Germinal center (tissue), 1 donor: ENCODE measurements at places on chromosomes 3 and 15.

GRCh38 chr3:101859882-101860448, 10.7 kb downstream of the NFKBIZ start:
- no peak for DNase-seq

- DNase-seq = no peak
Measured at GRCh38 chr3:62246094-62246493, 127.3 kb downstream of the FEZF2 start.

GRCh38 chr3:188867691-188868265, 304.0 kb upstream of the TPRG1 start:
- no peak for DNase-seq

GRCh38 chr3:148513096-148513543, 184.6 kb upstream of the AGTR1 start:
- DNase-seq = no peak

DNA sequence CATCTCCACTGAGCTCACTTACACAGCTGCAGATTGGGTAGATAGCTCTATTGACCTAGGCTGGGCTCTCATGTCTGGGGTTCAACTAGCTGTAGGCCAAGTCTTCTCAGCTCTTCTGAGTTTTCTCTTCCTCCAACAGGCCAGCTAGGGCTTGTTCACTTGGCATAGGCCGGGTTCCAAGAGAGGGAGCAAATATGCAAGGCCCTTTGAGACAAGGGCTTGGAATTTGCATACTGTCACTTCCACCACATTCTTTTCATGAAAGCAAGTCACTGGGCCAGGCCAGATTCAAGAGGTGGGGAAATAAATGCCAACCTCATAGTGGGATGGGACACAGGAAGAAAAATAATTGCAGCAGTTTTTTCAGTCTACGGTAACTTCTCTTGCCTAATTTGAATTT, 25.2 kb downstream of the PIGB start:
- DNase-seq = no peak

DNA sequence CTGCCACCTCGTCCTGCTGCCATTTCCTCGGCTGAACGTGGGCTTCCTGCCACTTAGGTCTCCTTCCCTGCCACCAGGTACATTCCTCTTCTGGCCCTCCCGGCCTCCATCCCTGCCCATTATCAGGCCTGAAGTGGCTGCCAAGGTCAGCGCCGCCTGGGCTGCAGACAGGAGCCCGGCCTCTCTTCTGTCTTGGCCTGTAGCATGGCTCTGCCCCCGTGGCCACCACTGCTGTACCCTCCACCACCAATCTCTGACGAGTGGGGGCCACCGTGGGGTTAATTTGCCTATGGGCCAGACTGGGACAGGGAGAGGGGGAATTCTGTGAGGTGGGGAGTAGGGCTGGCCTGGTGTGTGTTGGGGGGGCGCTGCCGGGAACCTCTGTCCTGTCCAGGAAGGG, 2.0 kb upstream of the BAHD1 start:
- no peak for DNase-seq

- no peak for DNase-seq
Measured at GRCh38 chr3:48993834-48994233, 3.8 kb downstream of the P4HTM start.

GRCh38 chr3:49428752-49429080, 408 bp downstream of the NICN1 start:
- no peak for DNase-seq

DNA sequence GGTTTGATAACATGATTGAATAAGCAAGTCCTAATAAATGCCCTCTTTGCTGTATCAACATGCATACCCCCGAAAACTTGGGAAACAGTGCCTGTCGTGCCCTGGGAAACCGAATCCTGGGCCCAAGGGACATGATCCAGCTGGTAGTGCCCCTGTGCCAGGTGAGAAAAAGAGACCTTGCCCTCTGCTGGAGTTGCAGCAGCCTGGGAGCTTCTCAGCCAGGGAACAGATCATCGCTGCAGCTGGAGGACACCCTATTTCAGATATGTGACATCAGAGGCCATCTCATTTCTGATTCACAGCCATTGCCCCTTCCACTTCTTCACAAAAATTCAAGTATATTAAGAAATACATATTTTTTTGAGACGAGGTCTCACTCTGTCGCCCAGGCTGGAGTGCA, 32.3 kb downstream of the STOML1 start:
- no peak for DNase-seq

- no peak for DNase-seq
Measured at GRCh38 chr3:172189213-172189612, 149.8 kb downstream of the FNDC3B start.

DNA sequence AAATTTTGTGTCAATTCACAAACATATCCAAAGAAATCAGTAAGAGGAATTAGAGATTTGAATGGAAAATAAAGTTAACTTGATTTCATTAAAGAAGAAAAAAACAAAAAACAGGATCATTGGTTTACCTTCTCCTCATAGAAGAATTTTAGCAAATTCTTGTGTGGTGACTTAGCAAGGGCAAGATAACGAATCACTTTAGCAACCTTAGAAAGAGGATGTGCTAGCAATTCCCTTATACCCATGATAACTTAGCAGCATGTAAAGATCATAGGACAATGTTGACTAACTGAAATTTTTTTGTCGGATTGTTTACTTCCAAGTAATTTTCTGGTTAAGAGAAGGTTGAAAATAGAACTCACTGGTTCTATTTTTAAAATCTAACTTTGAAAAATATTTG, 609.3 kb downstream of the GBE1 start:
- no peak for DNase-seq

DNA sequence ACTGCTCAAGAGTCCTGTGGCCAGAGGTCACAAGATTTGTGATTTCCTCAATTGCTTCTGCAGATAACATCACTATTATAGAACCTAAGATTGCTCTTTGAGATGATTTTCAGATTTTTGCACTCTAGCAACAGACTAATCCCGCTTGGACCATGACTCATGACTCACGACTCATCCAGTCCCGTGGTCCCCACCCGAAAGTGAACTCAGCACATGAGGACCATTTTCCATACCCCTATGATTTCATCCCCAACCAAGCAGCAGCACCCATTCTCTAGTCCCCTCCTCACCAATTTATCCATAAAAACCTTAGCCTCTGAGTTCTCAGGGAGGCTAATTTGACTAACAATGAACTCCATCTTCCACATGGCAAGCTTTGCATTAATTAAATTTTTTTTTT, 106.3 kb upstream of the ALCAM start:
- DNase-seq = no peak

DNA sequence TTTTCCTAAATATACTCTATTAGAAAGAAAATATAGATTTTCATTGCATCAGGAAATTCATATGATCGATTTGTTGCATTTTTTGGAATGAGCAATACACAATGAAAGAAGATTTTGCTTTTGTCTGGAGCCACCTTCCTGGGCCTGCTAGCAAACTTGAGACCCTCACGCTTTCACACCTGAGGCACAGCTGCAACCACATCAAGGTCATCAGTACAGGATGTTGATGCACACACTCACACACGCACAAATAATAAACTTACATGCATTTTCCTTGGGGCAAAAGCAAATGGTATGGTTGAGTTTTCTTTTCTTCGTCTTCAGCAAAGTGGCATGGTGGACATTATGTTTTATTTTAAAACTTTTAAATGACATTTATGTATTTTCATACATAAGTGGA, 64.8 kb upstream of the SATB1 start:
- no peak for DNase-seq

GRCh38 chr3:59809710-59810444, 760.1 kb upstream of the CFAP20DC start:
- DNase-seq = peak; percentile 15

DNA sequence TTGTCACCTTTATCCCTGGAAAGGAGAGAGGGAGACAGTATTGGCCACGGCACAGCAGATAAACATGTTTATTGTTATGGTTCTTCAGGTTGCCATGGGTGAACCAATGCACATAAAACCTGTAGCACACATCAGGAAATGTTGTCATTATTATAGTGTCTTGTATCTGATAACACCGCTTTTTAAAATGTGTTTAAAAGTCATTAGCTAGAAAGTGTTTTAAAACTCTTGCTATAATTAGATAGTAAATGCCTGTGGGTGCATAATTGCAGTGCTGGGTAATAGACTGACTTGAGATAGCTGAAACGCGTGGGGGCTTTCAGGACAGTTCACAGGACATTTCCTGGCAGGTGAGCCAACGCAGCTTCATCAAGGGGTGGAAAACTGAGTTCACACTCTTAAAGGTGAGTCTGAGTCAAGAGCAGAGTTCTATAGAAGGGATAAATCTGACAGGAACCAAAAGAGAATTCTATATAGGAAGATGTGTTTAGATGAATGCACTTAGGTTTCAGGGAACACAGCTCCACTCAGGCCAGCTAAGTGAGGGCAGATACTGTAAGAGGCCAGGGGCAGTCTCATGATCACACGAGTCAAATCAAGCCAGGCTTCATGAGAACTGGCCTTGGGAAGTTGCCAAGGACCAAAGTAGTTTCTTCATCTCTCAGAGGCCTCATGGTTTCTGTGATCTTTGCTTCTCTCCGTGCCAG, 35.6 kb upstream of the PPP4R2 start:
- no peak for DNase-seq

- DNase-seq = no peak
Measured at GRCh38 chr3:123571264-123571972, 13.4 kb downstream of the HACD2 start.

DNA sequence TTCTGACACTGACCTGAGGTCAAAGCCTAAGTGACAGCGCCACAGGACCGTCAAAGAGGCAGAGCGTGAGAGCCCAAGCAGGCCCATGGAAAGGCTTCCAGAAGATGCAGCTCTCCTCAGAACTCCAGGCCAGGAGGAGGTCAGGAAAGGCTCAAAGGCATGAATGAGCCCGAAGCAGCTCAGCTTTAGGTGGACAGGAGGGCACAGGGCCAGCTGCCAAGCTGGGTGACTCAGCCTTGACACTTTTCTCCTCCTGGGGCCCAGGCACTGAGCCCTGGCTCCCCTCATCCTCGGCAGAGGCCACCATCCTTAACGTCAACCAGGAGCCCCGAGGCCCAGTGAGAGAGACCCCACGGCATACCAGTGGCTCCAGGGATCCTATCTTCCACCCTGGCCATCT, 62.9 kb downstream of the ADCY5 start:
- no peak for DNase-seq

DNA sequence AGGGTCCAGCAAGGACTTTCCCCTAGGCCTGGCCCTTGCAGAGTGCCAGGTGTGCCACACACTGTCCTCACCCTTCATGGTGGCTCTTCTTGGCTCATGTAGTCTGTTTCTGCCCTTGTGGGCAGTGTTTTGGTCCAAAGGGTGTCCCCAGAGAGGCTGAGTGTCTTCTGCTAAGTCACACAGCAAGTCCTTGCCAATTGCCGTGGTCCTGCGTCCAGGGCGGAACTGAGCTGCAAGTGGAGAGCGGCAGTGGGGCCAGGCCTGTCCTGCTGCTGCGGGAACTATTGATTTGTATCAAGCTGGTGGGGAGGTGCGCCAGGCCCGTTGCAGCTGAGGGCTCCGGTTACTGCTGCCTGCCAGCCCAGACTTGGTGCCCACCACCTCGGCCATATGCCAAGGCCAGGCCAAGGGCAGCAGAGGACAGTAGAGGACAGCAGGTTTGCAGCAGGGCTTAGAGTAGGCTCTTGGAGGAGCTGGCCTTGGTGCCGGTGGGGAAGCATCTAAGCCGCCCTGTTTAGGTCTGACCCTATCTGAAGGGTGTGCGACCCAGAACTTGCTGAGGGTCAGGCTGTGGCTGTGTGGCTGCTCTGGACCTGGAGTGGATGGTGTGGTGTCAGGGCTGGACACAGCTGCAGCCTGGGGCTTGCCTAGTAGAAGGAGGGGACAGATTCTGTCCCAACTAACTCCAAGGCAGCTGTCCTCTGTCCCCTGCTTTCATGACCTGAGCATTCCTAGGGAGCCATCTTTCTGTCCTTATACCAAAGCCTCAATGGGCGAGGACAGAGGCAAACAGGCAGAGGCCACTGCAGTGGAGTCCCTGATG, 4.5 kb downstream of the AMIGO3 start:
- no peak for DNase-seq

DNA sequence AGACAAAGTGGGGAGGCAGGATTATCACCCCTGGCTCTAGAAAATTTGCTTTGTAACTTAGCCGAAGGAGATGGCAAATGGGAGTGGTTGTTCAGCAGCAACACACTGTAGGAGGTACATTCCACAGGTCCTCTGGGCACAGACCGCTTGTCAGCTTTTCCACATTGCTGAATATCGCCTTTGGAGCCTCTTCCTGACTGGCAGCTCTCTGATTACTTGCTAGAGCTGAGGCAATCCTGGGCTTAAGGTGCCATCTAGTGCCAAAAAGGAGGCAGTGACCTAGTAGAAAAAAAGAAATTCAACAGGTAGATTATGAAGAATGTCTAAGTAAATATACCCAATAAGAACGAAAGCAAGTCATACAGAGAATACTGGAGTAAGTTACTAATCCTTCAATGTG, 13.1 kb upstream of the SCN5A start:
- DNase-seq = no peak

GRCh38 chr3:81433675-81434074, 327.8 kb downstream of the GBE1 start:
- DNase-seq = no peak

DNA sequence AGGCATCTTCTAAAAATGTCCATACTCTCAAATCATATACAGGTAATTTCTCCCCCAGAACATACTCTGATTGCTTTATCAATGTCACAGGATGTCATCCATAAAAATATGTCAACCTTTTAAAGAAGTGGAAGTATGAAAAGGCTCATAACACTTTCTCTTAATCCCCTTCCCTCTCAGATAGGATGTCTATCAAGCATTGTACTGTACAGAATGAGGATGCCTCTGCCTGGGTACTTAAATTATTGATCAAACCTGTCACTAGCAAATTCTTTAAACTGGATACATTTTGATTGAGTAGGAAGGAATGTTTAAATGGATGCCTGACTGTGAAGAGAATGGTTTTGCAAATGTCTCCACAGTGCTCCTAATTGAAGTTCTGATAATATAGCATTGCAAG, 168.7 kb downstream of the EPHA3 start:
- DNase-seq = no peak

DNA sequence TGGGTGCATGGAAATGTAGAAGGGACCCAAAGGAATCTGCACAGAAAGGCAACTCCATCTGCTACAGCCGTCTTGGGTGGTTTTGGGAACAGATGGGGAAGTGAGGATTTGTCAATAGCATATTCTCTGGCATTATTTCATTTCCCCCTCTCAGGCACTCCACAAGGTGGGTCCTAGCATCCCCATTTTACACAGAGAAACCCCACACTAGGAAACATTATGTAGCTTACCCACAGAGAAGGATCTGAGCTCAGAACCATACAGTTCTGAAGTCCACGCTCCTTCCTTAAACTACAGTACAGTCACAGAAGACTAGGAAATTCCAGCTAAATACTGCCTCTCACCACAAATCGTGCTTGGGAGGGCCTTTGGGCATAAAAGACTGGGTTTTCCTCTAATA, 61.2 kb upstream of the CTNNB1 start:
- no peak for DNase-seq

DNA sequence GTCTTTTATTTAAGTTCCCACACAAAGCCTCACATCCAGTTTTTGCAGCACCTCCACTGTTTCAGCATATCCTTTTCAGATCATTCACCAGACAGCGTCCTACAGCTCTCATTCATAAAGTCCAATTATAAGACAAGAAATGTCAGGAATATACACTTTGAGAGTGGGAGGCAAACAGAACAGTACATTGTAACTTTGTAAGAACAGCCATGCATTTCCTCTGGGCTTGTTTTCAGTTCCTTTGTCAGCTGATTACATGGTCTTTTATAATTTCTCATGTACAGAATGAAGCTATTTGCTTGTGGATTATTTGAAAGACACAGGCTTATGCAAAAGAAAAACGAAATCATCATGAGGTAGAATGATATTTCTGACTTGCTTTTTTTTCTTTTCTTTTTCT, 85.7 kb downstream of the SOX2 start:
- DNase-seq = no peak

GRCh38 chr15:38283010-38283409, 30.4 kb downstream of the SPRED1 start:
- no peak for DNase-seq
